ENCODE measurements at places on chromosomes 4 and X.

DNA sequence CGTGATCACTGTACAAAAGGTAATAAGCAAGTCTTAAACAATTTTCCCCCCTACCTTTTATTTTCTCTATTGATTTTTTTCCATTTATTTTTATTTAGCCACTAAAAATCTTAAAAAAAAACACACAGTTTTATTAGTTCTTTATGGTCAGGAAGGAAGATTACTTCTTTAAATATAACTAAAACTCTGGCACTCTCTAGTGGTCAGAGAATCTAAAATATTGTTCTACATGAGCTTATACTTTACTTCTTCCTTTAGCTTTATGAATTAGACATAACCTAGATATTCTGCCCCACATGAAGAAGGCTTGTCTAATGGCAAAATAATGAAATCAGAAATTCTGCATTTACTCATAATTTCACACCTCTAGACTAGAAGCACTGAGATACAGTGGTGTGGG lies 135.2 kb downstream of the PDE5A start:
- no peak for DNase-seq

DNA sequence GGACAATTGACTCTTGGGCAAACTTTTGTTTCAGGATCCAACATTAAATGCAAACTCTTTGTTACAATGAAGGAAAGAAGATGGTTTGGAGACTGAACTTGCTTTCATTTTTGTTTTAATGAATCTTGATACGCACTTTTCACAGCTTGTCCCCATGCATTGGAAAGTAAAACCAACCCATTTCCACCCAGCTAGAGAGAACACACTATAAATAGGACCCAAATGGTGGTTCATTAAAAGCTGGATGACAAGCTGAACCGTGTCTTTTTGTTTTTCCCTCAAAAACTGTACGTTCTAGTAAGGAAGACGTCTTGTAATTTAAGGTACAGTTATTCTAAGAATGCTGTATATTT lies 95.3 kb upstream of the EGFL6 start:
- no peak for DNase-seq

- DNase-seq, result no peak
These were observed 602.4 kb upstream of the CPEB2 start for GRCh38 chr4:14399848-14400247.

- no peak for DNase-seq
These were observed 197.2 kb downstream of the PDGFC start for GRCh38 chr4:156774422-156774821.

- DNase-seq, result no peak
These were observed 303.9 kb upstream of the GATB start for GRCh38 chr4:152064753-152065152.

GRCh38 chr4:2787230-2788100 lies 5.4 kb upstream of the SH3BP2 start:
- DNase-seq, result no peak

GRCh38 chr4:99463566-99463965 lies 28.4 kb upstream of the ADH7 start:
- DNase-seq, result no peak

DNA sequence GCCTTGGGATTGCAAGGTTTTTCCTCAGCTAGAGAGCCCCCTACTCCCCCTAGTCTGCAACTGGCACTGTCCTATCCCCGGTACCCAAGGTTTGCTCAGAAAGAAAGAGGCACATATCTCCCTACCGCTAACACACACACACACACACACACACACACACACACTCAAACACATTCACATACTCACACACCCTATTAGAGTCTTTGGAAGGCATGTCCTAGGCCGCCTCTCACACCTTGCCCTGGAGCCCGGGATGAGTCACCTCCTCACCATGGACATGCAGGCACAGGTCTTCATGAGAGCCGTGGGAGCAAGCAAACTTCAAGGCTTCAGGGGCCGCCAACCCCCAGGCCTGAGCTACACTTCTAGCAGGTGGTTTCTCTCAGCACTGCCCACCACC lies 49.2 kb downstream of the PJA1 start:
- no peak for DNase-seq

DNA sequence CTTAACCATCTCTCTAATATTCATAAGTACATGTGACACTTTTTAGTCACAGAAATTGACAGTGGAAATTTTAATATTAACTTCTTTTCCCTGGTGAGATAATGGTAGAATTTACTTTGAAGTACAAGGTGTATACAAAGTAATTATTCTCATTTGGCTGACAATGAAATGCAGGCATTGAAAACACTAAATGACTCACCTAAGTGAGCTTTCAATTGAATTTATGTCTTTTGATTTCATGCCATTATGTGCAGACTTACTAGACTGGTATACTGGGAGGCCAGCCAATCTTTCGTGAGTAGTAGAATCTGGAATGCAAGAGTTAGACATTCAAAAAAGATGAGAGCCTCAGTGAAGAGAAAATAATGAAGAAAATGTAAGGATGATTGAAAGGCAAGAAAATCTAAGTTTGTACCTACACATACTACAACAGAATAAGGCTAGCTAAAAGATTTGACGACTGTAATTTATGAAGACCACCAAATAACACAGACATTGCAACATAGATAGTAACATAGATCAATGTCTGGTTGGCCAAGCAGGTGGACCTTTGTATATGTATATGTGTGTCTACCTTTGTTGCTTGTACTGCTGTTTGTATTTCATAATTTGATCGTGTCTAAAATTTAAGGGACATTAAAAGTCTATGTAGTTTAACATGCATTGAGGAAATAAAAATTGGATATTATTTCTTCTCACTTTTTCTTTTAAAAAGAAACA lies 459.7 kb downstream of the IL15 start:
- no peak for DNase-seq

GRCh38 chr4:76016393-76016792 lies 6.9 kb downstream of the CXCL10 start:
- no peak for DNase-seq

GRCh38 chr4:138199568-138200235 lies 42.4 kb downstream of the SLC7A11 start:
- DNase-seq, result no peak

GRCh38 chrX:30665471-30665870 lies 12.2 kb downstream of the GK start:
- DNase-seq, result no peak

- peak; percentile 83 for DNase-seq
These were observed 3.8 kb downstream of the CXXC4 start for GRCh38 chr4:104490770-104491480.

DNA sequence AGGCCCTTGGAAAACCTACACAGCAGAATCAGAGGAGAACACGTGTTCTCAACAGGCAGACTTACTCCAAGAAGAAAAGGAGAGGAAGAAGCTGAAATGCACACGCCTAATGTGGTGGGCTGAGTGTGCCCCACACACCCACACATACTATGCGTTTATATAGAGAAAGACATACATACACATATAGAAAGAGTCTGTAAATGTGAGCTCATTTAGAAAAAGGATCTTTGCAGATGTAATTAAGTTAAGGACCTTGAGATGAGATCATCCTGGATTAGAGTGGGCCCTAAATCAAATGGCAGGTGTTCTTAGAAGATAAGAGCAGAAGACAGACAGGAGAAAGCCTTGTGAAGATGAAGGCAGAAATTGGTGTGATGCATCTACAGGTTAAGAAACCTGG lies 87.2 kb upstream of the KLF3 start:
- no peak for DNase-seq
